Stimulated activated CD8-positive, alpha-beta memory T cell treated with anti-CD3 and anti-CD28 coated beads, Interleukin-7, amount 100 ng/mL, for 1 hour (primary cell): ENCODE measurements at places on chromosomes 7 and 10.

- no peak for DNase-seq
Measured at GRCh38 chr7:44220046-44220357, 19.2 kb downstream of the YKT6 start.

GRCh38 chr10:90960355-90960814, 39.5 kb upstream of the ANKRD1 start:
- no peak for DNase-seq

DNA sequence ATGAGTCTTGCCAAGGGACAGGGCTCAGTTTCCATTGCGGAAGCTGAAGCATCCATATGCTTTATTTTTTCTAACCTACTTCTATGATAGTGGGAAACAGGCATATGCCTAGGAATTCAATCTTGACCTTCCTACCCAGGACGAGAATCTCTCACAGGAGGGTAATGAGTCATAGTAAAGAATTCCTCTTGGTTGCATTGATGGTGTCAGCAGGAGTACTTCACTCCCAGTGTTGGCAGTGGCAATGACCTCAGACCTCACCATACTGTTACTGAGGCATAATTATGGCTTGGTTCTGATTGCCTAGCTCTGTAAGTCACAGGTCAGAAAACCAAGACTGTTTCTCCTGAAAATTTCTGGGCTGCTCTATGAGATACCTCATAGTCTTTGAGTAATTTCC, 552.9 kb downstream of the ARL4A start:
- DNase-seq: no peak

GRCh38 chr10:31075434-31075833, 43.8 kb upstream of the ZNF438 start:
- DNase-seq: no peak

- no peak for DNase-seq
Measured at GRCh38 chr10:79128923-79129305, 60.1 kb downstream of the ZMIZ1 start.

- no peak for DNase-seq
Measured at GRCh38 chr10:125567529-125567928, 115.4 kb downstream of the TEX36 start.

- DNase-seq: no peak
Measured at GRCh38 chr10:93947055-93947454, 46.7 kb upstream of the PLCE1 start.

- no peak for DNase-seq
Measured at GRCh38 chr10:33265621-33266020, 68.8 kb downstream of the NRP1 start.

- no peak for DNase-seq
Measured at GRCh38 chr7:45183711-45184210, 26.2 kb downstream of the RAMP3 start.

- no peak for DNase-seq
Measured at GRCh38 chr10:29896053-29896452, 163.3 kb downstream of the JCAD start.

DNA sequence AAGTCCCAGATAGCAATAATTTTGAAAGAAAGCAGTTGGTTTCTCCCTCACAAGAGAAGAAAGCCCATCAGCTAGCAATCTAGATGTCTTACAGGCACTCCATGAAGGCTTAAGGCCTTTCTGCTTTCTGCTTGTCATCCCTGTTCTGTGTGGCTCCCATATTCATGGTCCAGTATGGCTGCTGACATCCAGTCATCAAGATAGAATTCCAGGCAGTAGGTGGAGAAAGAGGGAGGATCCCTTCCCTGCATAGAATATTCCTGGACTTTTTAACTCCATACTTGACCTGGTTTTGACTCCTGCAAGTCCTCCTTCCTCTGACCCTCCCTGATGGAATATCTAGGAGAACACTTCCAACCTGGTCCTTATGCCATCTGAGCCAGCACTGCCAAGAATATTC, 389.9 kb upstream of the AKR1E2 start:
- DNase-seq: no peak
